ENCODE measurements at places on chromosomes 6 and 20.
A peak's percentile ranks its signal among the peaks of the same experiment; 100 is the strongest.

GRCh38 chr6:56399250-56399671 is 151.9 kb upstream of the COL21A1 start:
- no peak for DNase-seq
- H3K4me1 ChIP-seq = no peaks in the 10 kb centered on the region
- H3K4me3 ChIP-seq = no peak overlapping the region
- no peak overlapping the region for H3K27ac ChIP-seq

DNA sequence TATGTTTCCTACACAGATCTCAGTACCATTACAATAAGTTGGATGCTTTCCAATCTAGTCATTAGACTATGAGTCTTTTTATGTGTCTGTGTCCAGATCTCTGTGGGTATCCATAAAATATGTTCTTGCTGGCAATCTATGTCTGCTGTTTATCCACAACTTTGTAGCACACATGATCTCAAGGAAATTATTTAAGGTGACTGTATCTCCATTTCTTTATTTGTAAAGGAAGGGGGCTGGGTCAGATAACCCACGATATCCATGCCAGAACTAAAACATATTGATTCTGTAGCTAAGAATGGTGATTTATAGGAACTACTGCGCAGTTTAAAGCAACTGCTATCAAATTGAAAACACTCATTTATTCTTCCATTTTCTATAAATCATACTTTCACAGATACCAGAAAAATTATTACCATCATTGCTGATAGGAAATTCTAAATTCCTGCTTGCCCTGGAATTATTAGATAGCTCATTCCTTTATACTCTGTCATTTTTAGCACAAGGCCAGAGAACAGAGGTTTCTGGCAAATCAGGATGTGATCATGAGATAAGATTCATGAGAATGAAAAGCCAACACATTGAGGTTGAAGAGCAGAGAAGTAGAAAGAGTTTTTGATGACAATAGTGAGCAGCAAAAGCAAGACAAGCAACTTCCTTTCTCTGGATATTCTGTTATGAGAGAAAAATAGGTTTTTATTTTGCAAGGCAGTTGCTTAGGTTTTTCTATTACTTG is 851.4 kb upstream of the CITED2 start:
- H3K4me3 ChIP-seq = no peak overlapping the region
- DNase-seq = no peak
- no peaks in the 10 kb centered on the region for H3K27me3 ChIP-seq
- H3K36me3 ChIP-seq = no peaks in the 10 kb centered on the region

DNA sequence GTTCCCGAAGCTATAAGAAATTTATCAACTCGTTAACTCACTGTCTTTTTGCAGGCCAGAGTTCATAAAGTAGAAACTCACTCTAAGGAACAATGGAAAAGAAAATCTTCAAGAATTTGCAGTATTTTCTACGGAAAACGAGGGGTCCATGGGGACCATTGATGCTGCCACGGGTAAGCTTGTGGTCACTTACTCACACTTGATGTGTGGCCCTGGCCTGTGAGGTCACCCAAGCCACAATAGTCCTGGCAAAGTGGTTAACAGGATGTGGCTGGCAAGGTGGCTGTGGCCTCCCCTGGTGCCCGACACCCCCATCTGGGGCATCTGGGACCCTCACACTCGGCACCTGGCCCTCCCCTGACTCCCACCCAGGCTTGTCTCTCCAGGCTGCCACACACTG is 123.4 kb downstream of the C6orf118 start:
- no peaks in the 10 kb centered on the region for H3K27me3 ChIP-seq
- no peak overlapping the region for H3K27ac ChIP-seq

GRCh38 chr6:151464702-151465101 is 12.8 kb upstream of the RMND1 start:
- H3K4me3 ChIP-seq = no peak overlapping the region
- H3K27me3 ChIP-seq = no peaks in the 10 kb centered on the region
- H3K4me1 ChIP-seq = peaks cover 2% of the 10 kb centered on the region
- no peak for DNase-seq

DNA sequence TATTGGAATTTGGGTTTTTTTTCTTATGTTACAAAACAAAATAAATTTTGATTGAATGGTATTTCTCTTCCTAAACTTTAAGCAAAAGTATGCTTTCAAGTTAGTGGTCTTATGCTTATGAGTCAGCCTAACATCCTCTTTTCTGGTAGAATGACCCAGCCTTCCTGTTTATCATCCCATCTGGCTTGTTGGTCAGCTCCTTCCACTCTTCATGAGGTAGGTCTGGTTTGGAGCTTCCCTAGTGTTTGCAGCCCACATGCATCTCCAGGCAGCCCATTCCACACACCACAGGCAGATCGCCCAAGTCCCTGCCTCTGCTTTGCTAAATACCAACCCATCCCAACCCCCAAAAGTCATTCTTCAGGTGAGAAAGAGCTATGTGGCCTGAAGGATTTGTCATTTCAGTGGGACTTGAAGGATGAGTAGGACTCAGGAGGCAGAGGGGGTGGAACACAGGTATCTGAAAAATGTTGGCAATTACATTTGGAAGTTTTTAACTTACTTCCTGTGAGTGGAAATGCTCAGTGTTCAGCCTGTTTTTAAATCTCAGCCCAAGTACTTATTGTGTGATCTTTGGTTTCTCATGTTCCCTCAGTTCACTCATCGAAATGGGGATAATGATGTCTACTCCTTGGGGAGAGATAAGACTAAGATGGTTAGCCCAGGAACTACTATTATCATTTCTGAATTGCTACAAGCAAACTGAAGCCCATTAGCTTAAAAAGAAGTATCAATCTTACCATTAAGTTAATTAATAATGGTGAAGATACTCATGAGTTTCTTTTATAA is 294.0 kb downstream of the ADGB start:
- no peaks in the 10 kb centered on the region for H3K36me3 ChIP-seq
- H3K27me3 ChIP-seq = no peaks in the 10 kb centered on the region
- H3K27ac ChIP-seq = no peak overlapping the region

DNA sequence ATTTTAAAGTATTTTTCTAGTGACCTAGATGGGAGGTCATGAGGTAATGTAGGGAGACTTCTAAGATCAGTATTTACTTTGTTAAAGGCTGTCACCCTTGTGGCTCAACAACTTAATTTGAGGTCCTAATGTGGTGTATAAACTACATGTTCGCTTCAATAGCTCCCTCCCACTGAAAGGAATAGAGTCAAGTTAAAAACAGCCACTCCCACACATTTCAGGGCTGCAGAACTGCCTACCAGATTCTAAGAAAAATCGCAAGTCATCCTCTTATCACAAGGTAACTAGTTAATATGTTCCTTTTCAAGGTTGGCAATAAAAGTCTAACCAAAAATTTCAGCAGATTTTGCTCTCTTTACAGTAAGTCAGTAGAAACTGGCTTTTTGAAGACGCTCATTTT is 15.1 kb downstream of the GSTA1 start:
- no peak overlapping the region for H3K4me3 ChIP-seq
- no peaks in the 10 kb centered on the region for H3K36me3 ChIP-seq
- no peak for DNase-seq
- H3K27me3 ChIP-seq = no peaks in the 10 kb centered on the region
- no peak overlapping the region for H3K27ac ChIP-seq
- no peaks in the 10 kb centered on the region for H3K4me1 ChIP-seq

DNA sequence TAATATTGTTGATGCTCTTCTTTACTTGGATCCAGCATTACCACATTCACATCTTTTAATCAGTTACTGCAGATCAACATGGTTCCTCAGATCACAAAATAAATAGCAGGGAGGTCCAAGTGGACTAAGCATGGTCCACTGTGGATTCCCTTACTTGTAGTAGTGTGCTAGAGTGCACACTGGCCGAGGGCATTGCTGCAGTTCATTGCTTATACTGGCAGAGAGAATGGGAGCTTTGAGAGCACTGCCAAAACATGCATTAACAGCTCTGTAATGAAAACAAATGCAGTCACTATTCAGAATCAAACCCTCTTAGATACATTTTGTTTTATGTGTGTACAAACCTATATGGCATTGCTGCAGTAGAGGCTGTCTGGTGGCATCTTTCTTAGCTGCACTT is 471.5 kb downstream of the CD109 start:
- no peak overlapping the region for H3K27ac ChIP-seq
- no peak overlapping the region for H3K4me3 ChIP-seq
- H3K36me3 ChIP-seq = no peaks in the 10 kb centered on the region
- H3K4me1 ChIP-seq = no peaks in the 10 kb centered on the region

DNA sequence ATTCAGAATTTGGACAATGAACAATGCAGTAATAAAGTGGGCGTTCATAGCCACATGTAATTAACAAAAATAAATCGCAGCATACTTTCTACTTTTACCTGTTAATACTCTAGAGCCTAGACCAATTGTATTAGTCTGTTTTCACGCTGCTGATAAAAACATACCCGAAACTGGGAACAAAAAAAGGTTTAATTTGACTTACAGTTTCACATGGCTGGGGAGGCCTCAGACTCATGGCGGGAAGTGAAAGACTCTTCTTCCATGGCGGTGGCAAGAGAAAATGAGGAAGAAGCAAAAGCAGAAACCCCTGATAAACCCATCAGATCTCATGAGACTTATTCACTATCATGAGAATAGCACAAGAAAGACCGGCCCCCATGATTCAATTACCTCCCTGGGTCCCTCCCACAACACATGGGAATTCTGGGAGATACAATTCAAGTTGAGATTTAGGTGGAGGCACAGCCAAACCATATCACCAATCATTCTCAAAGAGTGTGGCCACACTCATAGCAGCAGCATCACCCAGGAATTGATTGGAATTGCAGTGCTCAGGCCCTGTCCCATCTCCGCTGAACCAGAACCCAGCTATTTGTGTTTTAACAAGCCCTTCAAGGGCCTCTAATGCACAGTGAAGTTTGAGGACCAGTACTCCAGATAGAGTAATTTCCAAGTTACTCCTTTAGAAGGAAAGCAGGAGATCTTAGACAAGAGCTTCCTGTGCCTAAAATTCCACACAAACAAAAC is 650.0 kb downstream of the KIF16B start:
- no peak for DNase-seq
- no peak overlapping the region for H3K4me3 ChIP-seq
- no peaks in the 10 kb centered on the region for H3K4me1 ChIP-seq
- no peaks in the 10 kb centered on the region for H3K27me3 ChIP-seq
- no peak overlapping the region for H3K27ac ChIP-seq

- H3K36me3 ChIP-seq = peaks cover 14% of the 10 kb centered on the region
- H3K27me3 ChIP-seq = peaks cover 3% of the 10 kb centered on the region
- H3K4me1 ChIP-seq = peaks cover 28% of the 10 kb centered on the region
- no peak overlapping the region for H3K4me3 ChIP-seq
Observed at GRCh38 chr6:50847890-50848594, 29.4 kb downstream of the TFAP2B start.

DNA sequence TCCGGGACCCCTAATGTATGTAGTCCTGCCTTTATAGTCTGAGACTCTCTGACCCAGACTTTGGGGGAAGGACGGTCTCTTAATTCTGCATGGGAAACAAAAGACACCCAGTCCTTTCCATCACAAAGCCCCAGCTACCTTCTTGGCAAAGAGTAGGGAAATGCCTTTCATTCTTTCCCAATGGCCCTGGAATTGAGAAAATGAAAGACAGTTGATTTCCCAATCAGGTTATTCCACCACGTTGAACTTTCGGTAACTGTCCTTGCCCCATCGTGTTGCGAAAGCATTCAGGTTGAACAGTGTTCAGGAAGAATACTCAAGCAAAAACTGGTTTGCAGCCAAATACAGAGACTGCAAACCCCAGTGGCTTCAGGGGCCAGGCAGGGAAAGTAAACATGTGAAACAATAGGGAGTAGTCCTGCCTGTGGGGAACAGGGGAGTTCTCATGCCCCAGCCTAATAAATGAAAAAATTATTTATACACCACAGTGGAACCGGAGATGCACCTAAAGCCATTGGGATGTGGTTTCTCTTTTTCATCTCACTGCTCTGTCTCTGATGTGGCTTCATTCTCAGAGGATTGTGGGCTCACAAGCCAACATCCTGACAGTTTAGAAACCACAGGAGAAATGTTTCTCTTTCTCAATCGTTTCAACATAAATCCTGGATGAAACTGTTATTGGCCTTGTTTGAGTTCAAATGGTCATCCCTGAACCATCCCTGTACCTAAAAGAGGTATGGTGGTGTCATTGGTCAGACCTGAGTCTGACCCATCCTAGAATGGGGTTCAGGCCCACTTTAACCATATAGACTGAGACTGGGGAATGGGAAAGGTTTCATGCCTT is 44.2 kb upstream of the SLC9A8 start:
- H3K27ac ChIP-seq = peak overlapping the region; percentile 24
- H3K27me3 ChIP-seq = no peaks in the 10 kb centered on the region
- no peaks in the 10 kb centered on the region for H3K36me3 ChIP-seq
- H3K4me1 ChIP-seq = peaks cover 20% of the 10 kb centered on the region
- peak overlapping the region; percentile 6 for H3K4me3 ChIP-seq

DNA sequence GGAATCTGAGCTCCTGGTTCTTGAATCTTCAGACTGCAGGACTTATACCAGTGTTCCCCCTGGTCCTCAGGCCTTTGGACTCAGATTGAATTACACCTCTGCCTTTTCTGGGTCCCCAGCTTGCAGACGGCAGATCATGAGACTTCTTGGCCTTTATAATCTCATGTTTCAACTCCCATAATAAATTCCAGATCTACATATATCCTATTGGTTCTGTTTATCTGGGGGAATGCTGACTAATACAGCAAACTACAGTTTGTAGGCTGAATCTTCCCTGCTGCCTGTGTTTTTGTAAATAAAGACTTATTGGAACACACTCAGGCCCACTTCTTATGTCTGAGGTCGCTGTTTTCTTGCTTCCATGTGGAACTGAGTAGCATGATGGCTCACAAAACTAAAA is 184.7 kb downstream of the HDGFL1 start:
- H3K27me3 ChIP-seq = no peaks in the 10 kb centered on the region
- H3K4me3 ChIP-seq = no peak overlapping the region
- peaks cover 18% of the 10 kb centered on the region for H3K4me1 ChIP-seq
- peak overlapping the region; percentile 59 for H3K27ac ChIP-seq
- no peaks in the 10 kb centered on the region for H3K36me3 ChIP-seq

DNA sequence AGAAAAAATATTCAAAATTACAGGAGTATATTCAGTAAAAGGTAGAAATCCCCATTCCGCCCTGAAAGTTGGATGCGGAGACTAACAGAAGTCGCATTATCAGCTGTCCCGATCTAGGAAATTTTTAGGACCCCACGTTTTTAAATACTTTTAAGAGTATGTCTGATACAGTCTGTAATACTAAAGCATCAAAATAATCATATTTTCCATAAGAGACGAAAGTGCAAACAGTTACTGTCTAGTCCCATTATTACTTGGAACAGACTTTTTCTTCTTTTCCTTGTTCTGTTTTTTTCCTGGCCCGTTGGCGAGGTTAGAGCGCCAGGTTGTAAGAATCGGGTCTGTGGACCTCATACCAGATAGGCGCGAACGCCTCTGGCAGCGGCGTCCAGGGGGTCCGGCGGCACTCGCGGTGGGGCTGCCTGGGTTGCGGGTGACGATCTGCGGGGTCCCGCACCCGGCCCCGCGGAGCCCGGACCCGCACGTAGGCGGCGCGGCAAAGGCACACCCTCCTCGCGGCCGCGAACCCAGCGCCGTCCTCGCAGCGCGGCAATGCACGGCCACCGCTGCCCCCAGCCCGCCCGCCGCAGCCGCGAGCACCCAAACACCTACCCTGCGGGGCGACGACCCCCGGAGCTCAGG is 460 bp downstream of the PLAGL1 start:
- peak overlapping the region; percentile 78 for H3K4me3 ChIP-seq
- H3K4me1 ChIP-seq = peaks cover 16% of the 10 kb centered on the region
- peaks cover 9% of the 10 kb centered on the region for H3K27me3 ChIP-seq

DNA sequence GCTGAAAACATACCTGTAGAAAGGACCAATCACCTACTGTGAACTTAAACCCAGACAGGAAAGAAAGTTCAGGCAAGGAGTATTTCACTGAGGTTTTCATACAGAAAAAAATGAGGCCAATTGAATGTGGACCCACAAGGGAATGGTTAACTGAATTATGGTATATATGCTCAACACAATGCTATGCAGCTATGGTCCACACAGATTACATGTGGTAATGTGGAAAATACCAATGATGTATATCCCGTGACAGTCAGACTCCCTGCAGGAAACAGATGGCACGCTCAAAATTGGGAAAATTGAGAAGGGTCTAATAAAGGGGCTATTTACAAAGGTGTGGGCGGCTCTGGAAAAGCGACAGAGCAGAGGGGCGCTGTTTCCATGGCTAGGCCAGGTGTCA is 47.1 kb upstream of the PIM1 start:
- DNase-seq = no peak
- no peak overlapping the region for H3K27ac ChIP-seq
